ENCODE measurements at places on chromosomes 11 and 22.

GRCh38 chr11:4095509-4096230, 1.1 kb downstream of the RRM1 start:
- H3K4me1 ChIP-seq, result peaks cover 28% of the 10 kb centered on the region
- DNase-seq, result no peak
- peak overlapping the region; percentile 88 for H3K4me3 ChIP-seq

DNA sequence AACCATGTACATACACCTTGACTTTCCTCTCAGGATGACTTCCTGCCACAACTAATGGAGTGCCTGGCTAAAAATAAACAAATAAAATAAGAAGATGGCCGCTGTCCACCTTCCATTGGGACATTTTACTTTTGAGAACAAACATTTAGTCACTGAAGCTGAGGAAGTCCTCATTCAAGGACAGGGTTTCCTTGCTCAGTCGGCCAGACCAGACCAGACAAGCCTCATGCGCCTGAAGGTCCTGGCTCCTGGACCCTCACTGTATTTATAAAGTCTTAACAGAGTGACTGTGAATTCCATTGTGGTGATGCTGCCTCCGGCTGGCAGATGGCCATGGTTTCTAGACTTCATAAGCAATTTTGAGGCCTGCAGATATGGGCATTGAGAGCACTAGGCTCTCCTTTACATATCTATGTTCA, 114.5 kb downstream of the MAML2 start:
- no peak overlapping the region for H3K27ac ChIP-seq
- no peak overlapping the region for H3K4me3 ChIP-seq
- H3K27me3 ChIP-seq, result no peaks in the 10 kb centered on the region

- no peak for DNase-seq
- H3K27ac ChIP-seq, result no peak overlapping the region
- no peaks in the 10 kb centered on the region for H3K4me1 ChIP-seq
- H3K36me3 ChIP-seq, result no peaks in the 10 kb centered on the region
- no peak overlapping the region for H3K4me3 ChIP-seq
- no peaks in the 10 kb centered on the region for H3K27me3 ChIP-seq
These were observed 452.3 kb downstream of the RAB38 start for GRCh38 chr11:87722756-87723565.

DNA sequence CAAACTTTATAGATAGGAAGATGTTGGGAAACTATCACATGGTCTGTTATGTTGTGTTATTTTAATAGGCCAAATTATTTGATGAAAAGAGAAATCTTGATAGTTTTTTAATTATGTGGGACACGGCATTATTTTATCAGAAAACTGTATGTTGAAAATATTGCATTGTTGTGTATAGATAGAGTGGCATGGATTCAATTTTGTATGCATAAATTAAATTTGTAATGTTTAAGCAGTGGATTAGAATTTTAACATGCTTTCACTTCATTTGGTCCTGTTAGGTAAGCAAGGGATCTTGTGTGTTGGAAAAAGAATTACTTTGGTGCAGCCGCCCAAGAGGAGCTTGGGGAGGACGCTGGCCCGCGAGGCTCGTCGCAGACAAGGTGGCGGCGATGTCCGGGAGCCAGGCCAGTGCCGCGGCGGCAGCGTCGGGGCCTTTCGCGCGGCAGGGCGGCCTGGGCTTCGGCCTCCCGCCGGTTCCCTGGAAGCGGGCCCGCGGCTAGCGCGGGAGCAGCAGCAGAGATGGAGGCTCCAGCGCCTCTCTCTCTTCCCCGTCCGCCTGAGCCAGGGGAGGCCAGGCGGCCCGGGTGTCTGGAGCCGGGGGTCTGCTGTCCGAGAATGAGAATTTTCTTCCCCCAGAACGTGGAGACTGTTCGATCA, 82.7 kb downstream of the GGT1 start:
- H3K36me3 ChIP-seq, result no peaks in the 10 kb centered on the region
- no peak for DNase-seq
- peaks cover 10% of the 10 kb centered on the region for H3K27me3 ChIP-seq
- H3K4me1 ChIP-seq, result no peaks in the 10 kb centered on the region

DNA sequence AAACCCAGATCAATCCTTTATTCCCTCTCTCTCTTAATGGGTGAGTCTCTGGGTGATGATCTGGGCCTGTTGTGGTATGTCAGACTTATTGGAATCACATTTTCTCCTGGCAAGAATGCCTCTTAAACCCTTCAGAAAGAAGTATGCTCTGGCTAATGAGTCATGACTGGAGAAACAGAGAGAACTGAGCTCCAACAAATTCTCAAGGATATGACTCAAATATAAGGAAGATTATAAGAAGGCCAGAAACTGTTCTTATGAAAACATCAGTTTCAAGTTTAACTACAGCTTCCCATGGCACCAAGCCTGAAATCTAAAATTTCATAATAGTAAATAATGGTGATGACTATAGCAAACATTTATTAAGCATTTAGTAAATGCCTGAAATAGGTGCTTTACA, 83.9 kb downstream of the OR5AK2 start:
- H3K4me3 ChIP-seq, result no peak overlapping the region
- no peaks in the 10 kb centered on the region for H3K36me3 ChIP-seq
- H3K4me1 ChIP-seq, result no peaks in the 10 kb centered on the region
- DNase-seq, result no peak
- no peak overlapping the region for H3K27ac ChIP-seq

- no peak overlapping the region for H3K4me3 ChIP-seq
- H3K27me3 ChIP-seq, result no peaks in the 10 kb centered on the region
- H3K36me3 ChIP-seq, result peaks cover 15% of the 10 kb centered on the region
- no peak for DNase-seq
These were observed 4.9 kb downstream of the TCP11L1 start for GRCh38 chr11:33044285-33044756.

- DNase-seq, result no peak
- H3K27me3 ChIP-seq, result peaks cover 14% of the 10 kb centered on the region
- no peaks in the 10 kb centered on the region for H3K36me3 ChIP-seq
- H3K27ac ChIP-seq, result no peak overlapping the region
These were observed 4.5 kb downstream of the GAL start for GRCh38 chr11:68688881-68689280.

- no peaks in the 10 kb centered on the region for H3K36me3 ChIP-seq
- no peaks in the 10 kb centered on the region for H3K27me3 ChIP-seq
- no peaks in the 10 kb centered on the region for H3K4me1 ChIP-seq
- no peak overlapping the region for H3K4me3 ChIP-seq
- no peak for DNase-seq
These were observed 200.6 kb downstream of the CEP164 start for GRCh38 chr11:117528097-117528721.

GRCh38 chr11:12185914-12186313, 75.5 kb downstream of the MICAL2 start:
- no peak overlapping the region for H3K4me3 ChIP-seq
- H3K27ac ChIP-seq, result no peak overlapping the region
- H3K27me3 ChIP-seq, result no peaks in the 10 kb centered on the region

DNA sequence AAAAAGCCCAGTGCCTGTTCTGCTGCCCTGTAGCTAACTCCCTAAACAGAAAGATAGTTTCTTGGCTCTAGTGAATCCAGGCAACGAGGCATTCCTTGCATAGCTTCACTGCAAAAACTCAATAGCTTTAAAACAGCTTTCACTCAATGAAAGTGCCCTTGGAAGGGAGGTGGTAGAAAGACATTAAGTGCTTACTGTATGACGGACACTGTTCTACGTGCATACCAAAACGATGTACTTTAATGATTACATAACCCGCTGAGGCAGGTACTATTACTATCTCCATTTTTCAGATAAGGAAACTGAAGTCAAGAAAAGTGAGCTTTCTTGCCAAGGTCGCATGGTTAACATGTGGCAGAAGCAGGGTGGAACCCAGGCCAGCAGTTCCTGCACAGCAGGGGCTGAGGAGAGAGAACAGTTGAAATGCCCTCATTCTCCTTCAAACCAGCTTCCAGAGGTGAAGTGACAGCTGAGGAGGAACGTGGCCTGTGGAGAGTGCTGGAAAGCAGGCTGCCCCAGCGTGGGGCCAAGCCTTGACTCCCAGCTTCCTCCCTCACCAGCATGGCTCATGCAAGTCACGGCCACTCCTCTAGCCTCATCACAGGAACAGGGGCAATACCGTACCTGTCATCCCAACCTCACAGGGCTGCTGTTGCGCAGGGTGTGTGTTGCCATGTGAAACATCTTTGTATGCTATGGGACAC, 227.5 kb upstream of the NARS2 start:
- H3K4me1 ChIP-seq, result no peaks in the 10 kb centered on the region
- no peak for DNase-seq
- H3K36me3 ChIP-seq, result no peaks in the 10 kb centered on the region
- no peak overlapping the region for H3K4me3 ChIP-seq
- H3K27me3 ChIP-seq, result no peaks in the 10 kb centered on the region

DNA sequence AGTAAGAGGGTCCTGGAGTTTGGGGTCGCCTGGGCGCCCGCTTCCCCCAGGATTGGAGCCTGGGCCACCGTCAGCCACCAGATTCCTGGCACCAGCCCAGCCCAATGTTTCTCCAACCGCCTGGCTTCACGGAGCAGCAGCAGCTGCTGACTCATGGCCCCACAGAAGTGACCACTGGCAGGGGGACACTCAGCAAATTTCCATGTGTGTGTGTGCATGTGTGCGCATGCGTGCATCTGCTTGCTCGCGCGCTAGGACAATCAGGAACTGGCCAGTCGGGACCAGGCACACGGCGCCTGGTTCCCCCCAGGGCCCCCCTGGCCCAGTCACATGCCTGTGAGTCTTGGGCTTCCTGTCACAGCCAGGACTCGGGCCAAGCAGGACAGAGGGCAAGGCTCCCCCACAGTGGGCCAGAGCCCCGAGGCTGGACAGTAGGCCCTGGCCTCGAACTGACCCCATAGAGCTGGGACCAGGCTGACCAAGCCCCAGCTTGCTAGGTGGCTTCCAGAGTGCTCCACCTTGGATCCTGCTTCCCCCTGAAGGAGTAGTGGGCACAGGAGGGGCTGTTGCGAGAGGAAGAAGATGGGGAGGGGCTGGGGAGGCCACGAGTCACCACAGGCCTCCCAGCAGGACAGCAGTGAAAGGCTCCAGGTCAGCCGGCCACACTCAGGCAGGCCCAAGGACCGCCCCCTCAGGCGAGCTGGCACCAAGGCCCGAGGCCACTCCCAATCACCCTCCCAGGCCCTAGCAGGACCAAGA, 3.2 kb downstream of the CTSD start:
- peak overlapping the region; percentile 83 for H3K27ac ChIP-seq
- H3K27me3 ChIP-seq, result no peaks in the 10 kb centered on the region
- no peak overlapping the region for H3K4me3 ChIP-seq
- peaks cover 85% of the 10 kb centered on the region for H3K4me1 ChIP-seq

DNA sequence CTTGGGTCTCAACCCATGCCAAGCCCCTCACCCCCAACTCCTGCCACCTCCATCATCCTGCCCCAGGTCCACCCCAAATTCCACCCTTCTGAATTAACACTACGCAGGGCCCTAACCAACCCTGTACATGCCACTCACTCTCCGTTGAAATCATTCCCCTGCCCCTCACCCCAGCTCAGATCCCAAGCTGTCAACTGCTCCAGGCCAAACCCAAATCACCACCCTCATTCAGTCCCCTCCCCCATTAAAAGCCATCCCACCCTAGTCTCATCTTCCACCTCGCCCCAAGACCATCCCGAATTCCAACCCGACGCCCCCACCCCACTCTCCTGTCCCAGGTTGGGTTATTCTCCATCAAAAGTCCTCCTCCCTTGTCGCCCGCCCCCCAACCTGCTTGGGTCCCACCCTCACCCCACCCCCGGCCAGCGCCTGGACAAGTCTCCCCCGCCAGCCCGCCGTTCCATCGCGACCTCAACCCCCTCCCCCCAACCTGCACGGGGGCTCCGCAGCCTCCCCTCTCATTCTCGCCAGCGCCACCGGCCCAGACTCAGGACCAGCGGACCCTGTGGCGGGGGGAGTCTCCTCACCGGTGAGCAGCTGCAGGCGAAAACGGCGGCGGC, 466 bp downstream of the FAM168A start:
- H3K4me3 ChIP-seq, result peak overlapping the region; percentile 93
- H3K27ac ChIP-seq, result peak overlapping the region; percentile 50
- no peaks in the 10 kb centered on the region for H3K36me3 ChIP-seq
- no peaks in the 10 kb centered on the region for H3K27me3 ChIP-seq
- DNase-seq, result peak; percentile 22
- peaks cover 15% of the 10 kb centered on the region for H3K4me1 ChIP-seq

DNA sequence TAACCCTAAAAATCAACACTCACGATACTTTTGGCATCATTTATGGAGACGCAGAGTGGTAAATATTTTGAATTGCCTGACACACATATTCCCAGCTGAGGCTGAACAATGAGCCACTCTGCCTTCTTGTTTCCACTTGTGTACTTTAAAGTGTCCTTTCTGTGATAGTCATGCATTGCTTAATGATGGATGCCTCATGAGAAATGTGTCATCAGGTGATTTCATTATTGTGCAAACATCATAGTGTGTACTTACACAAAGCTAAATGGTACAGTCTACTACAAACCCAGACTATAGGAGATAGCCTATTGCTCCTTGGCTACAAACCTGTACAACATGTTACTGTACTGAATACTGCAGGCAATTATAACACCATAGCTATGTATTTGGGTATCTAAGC, 44.2 kb downstream of the MRE11 start:
- DNase-seq, result no peak
- H3K4me3 ChIP-seq, result no peak overlapping the region
- peaks cover 26% of the 10 kb centered on the region for H3K36me3 ChIP-seq
- no peaks in the 10 kb centered on the region for H3K4me1 ChIP-seq
- H3K27me3 ChIP-seq, result no peaks in the 10 kb centered on the region
- no peak overlapping the region for H3K27ac ChIP-seq

GRCh38 chr22:31602259-31602952, 59.6 kb downstream of the PISD start:
- no peak for DNase-seq
- no peak overlapping the region for H3K4me3 ChIP-seq
- H3K36me3 ChIP-seq, result peaks cover 35% of the 10 kb centered on the region
- H3K27ac ChIP-seq, result no peak overlapping the region
- no peaks in the 10 kb centered on the region for H3K27me3 ChIP-seq

GRCh38 chr11:98559961-98560360, 460.8 kb upstream of the CNTN5 start:
- DNase-seq, result no peak
- H3K36me3 ChIP-seq, result no peaks in the 10 kb centered on the region
- H3K4me1 ChIP-seq, result no peaks in the 10 kb centered on the region

DNA sequence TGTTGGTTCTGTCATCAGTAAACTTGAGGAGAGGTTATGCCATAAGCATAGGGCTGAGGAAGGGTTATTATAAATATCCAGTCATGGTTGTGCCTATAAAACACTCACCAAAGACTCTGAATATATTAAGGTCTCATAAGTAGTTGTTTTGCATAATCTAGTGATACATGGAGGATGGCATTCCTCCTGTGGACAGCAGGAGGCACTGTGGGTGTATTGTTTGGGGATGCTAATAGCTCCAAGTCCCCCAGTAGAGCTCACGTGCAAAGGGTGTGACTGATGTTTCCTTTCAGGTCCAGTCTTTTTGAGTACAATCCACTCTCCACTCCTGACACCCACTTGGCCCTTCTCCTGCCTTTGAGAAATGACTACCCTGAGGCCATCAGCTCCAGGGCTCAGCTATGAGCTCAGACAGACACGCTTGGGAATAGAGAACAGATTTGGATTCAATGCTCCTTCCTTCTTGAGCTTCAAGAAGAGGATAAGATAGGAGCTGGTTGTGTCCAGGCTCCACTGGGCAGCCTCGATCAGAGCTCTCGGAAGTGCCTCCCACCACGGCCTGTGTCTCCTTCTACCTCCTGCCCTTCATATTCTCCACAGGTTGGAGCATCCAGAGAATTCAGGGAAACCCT, 85.2 kb upstream of the IGLL5 start:
- H3K27ac ChIP-seq, result no peak overlapping the region
- no peaks in the 10 kb centered on the region for H3K27me3 ChIP-seq
- peaks cover 20% of the 10 kb centered on the region for H3K4me1 ChIP-seq
- no peak for DNase-seq
- H3K36me3 ChIP-seq, result no peaks in the 10 kb centered on the region

- no peaks in the 10 kb centered on the region for H3K36me3 ChIP-seq
- H3K27me3 ChIP-seq, result no peaks in the 10 kb centered on the region
- no peak overlapping the region for H3K4me3 ChIP-seq
- DNase-seq, result no peak
- no peak overlapping the region for H3K27ac ChIP-seq
These were observed 655.5 kb downstream of the CNTN5 start for GRCh38 chr11:99676292-99676691.

Measured in natural killer cell (primary cell).